A549 treated with Hydrocortisone at 1 μM for 4 hours (cell line): ENCODE measurements at places on chromosomes 4 and X. TPM values are rescaled to one million over a fixed set of nuclear protein-coding genes. Genes with fewer than 3 reads are reported as not detected.

C4orf46 gene
- 7.2 to 8.7 TPM (median 7.8 TPM) in 5 replicates for total RNA-seq

UGT2B10 gene
- total RNA-seq = 0.06 TPM in 1 of 5 replicates, not detected in the others

BANK1 gene
- 0.70 to 1.2 TPM (median 1.0 TPM) in 5 replicates for total RNA-seq

SH3BGRL gene
- 39.9 to 50.0 TPM (median 46.3 TPM) in 5 replicates for total RNA-seq

MAP3K15 gene
- 1.8 to 2.2 TPM (median 1.9 TPM) in 5 replicates for total RNA-seq

SORCS2 gene
- 3.0 to 5.8 TPM (median 4.4 TPM) in 5 replicates for total RNA-seq

UCP1 gene
- not detected in 5 replicates for total RNA-seq

PNMA6A gene
- total RNA-seq = 3.9 to 5.1 TPM (median 4.4 TPM) in 5 replicates

IQCM gene
- total RNA-seq = not detected in 5 replicates

BMX gene
- 0.03 TPM in 1 of 5 replicates, not detected in the others for total RNA-seq

PKD2 gene
- 12.8 to 29.0 TPM (median 18.5 TPM) in 5 replicates for total RNA-seq

VEGFC gene
- total RNA-seq = 8.7 to 10.0 TPM (median 9.4 TPM) in 5 replicates

UVSSA gene
- total RNA-seq = 4.4 to 4.9 TPM (median 4.5 TPM) in 5 replicates

TLR10 gene
- total RNA-seq = 0.03 TPM in 2 of 5 replicates, not detected in the others

SMIM9 gene
- not detected in 5 replicates for total RNA-seq

ETDB gene
- not detected in 5 replicates for total RNA-seq

H2BW2 gene
- total RNA-seq = not detected in 5 replicates

SSX4B gene
- not detected in 5 replicates for total RNA-seq

DUX4 gene
- total RNA-seq = not detected in 5 replicates

PSAPL1 gene
- total RNA-seq = 0.26 to 0.40 TPM (median 0.28 TPM) in 5 replicates
